ENCODE measurements at places on chromosomes 6 and 20.
A peak's percentile ranks its signal among the peaks of the same experiment; 100 is the strongest.

- DNase-seq = no peak
Measured at GRCh38 chr6:163759542-163759941, 345.0 kb downstream of the QKI start.

GRCh38 chr6:105886066-105886813 is 199.9 kb upstream of the PRDM1 start:
- peak; percentile 26 for DNase-seq

DNA sequence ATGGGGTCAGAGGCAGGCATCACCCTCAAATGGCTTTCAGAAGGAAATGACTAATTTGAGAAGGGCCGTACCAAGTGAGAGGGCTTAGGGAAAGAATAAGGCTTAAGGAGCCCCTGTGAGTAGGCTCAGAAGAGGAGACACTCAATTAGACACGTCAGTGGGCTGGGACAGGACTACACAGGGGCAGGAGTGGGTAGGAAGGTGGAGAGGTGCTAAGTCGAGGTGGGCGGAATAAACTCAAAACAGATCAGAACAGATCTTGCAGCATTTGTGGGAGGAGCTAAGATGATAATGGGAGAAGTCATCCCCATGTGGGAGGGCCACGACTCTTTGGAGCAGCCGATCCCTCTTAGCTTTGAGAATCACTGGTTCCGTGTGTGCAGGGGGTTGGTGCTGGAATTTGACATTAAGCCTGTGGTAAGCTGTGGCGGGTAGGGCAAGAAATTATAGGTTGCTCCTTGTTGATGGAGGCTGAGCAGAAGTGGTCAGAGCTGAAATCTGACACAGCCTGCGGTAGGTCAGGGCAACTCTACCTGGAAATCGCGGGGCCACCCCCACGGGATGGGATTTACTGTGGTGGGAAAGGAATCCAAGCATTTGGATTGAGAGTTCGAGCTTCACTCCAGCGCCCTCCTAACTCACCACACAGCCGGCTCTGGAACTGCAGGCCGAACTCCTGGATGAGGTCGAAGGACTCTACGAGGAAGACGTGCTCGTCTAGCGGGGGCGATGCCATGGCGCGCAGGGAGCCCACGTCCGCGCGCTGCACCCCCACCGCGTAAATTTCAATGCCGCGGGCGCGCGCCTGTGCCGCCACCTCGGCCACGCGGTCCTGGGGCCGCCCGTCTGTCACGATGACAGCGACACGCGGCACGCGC is 2.8 kb upstream of the RBPJL start:
- no peak for DNase-seq

DNA sequence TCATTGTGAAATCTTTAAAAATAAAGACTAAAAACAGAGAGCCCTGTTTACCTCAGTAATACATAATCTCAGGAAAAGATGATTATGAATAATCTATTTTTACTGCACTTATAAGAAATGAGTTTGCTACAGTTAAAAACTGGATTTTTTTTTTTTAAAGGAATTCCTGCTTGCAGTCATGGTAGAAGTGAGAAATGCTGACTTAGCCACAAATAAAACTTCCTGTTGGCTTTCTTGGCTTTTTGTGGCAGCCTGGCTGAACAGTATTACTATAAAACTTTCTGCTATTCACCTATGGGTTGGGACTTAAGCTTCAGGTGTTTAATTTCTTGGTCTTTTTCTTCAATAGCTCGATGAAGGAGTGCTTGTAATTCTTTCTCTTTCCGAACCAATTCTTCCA is 12.0 kb upstream of the MAP7 start:
- no peak for DNase-seq

DNA sequence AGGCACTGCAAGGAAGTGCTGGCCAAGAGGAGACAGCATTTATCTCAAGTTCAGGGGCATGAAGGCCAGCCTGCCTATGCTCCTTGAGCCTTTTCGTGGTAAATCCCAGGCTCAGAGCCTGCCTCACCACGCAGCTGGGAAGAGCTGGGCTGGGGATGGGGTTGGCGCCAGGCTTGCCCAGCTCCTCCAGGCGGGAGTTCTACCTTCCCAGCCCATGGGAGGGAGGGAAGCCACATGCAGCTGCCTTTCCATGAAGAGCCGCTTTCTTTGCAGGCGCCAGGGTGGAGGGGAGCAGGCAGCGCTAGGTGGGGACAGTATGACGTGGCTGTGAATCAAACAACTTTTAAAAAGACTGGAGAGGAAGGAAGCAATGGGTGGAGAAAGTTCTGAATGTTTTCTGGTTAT is 19.5 kb upstream of the SIRT5 start:
- DNase-seq = peak; percentile 38

- DNase-seq = no peak
Measured at GRCh38 chr6:147211349-147211748, 7.1 kb downstream of the STXBP5 start.

GRCh38 chr20:45405571-45406259 is 2.4 kb upstream of the DBNDD2 start:
- DNase-seq = no peak

GRCh38 chr20:44415833-44416715 is 59.6 kb upstream of the TTPAL start:
- DNase-seq = no peak

DNA sequence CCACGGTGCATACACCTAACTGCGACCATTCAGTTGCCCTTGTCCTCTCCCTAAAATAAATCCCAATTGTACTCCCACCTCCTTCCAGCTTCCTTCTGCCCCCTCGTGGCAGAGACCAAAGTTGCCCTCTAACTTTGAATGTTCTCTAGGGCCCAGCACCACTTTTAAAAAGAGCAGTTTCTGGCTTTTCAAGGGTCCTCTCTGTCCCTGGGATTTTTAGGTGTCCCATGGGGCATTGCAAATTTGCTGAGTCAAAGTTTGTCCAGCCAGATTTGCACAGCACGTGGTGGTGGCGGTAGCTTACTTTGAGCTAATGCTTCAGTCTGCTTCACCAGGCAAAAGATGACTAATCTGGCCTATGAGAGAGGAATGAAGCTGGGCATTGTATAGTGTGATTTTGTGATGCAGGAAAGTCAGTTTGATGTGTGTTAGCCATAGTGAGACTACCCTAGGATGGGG is 100.2 kb downstream of the PERP start:
- DNase-seq = no peak

- no peak for DNase-seq
Measured at GRCh38 chr6:54072635-54073313, 38.5 kb upstream of the MLIP start.

DNA sequence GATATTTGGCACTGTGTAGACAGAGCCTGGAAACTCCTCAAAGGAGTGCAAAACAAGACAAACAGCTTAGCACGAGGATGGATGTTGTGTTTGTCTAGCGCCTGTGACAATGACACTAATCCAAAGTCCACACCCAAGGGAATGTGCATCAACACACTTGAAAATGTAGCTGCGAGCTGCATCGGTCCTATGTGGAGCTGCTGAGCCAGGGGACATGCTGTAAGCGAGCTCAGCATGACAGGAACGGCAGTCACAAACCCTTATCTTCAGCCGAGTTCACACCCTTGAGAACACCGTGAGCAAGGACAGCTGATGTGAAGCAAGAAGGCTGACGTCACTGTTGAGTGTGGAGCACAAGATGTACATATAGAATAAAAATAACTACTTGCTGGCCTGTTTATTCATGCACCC is 684.3 kb downstream of the QKI start:
- peak; percentile 91 for DNase-seq

DNA sequence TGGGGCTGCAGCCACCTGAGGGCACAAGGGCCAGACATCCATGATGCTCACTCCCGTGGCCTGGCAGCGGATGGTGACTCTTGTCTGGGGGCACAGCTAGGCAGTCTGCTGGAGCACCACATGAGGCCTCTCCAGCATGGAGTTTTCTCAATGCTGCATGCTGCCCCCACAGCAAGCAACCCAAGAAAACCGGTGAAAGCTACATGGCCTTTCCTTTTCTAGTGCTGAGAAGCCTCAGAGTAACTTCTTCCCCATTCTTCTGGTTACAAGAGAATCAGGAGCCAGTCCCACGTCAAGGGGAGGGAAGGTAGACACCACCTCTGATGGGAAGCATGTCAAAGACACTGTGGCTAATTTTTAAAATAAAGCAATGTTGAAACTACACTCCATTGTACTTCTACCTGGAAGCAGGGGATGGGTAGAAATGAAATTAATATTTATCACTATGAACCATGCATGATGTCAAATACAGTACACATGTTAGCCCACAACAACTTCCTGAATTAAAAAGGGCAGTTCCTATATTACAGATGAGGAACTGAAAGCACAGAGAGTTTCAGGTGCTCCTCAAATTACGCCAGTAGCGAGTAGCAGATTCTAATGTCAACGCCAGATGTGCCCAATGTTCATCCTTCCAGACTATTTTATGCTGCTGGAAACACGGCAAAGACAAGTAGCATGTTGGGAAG is 101.5 kb downstream of the LAMP5 start:
- DNase-seq = no peak

GRCh38 chr20:53869466-53870258 is 200.7 kb downstream of the BCAS1 start:
- peak; percentile 57 for DNase-seq

GRCh38 chr6:105276374-105276773 is 96.6 kb upstream of the POPDC3 start:
- DNase-seq = no peak

DNA sequence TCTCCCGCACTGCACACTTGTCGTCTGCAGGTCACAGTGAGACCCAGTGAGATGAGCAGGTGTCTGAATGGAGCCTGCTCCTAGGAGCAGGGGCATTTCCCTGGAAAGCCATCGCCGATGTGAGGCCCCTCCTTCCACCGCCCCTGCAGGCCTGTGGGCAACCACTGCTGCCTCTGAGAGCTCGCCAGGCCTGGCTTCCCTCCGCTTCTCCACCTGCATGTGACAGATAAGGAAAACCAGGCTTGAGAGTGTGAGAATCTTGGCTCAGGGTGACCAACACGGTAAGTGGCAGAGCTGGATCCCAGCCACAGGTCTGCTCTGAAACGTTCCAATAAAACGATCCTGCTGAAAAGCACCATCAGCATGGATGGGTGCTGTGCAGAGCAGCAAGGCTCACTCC is 332.8 kb downstream of the CDH4 start:
- no peak for DNase-seq

DNA sequence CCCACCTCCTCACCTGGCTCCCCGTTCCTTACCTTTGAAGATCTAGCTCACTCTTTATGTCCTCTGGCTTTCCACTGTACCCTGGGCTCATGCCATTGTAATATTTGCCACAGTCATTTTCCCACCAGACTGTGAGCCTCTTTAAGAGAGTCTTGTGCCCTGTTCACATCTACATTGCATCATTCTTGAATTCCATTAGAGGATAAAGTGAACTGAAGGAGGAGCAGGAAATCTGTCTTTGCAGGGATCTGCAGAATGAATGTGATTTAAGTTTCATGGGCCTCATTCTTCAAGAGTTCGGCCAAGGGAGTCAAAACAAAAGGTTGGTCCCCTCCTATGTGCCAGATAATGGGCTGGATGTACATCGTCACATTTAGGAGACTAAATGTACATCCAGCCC is 272.6 kb upstream of the CITED2 start:
- DNase-seq = no peak

DNA sequence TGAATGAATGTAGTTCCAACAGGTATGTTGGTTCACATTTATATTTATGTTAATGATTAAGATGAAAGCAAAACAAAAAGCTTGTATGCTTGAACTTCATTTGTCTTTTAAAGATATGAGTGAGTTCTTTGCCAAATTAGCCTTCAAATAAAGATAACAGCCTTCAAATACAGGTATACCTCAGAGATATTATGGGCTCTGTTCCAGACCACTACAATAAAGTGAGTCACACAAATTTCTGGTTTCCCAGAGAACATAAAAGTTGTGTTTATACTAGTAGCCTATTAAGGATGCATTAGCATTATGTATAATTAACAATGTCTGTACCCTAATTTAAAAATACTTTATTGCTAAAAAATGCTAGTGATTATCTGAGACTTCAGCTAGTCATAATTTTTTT is 245.3 kb upstream of the MAN1A1 start:
- no peak for DNase-seq

GRCh38 chr6:45710304-45710821 is 305.3 kb downstream of the CLIC5 start:
- no peak for DNase-seq

DNA sequence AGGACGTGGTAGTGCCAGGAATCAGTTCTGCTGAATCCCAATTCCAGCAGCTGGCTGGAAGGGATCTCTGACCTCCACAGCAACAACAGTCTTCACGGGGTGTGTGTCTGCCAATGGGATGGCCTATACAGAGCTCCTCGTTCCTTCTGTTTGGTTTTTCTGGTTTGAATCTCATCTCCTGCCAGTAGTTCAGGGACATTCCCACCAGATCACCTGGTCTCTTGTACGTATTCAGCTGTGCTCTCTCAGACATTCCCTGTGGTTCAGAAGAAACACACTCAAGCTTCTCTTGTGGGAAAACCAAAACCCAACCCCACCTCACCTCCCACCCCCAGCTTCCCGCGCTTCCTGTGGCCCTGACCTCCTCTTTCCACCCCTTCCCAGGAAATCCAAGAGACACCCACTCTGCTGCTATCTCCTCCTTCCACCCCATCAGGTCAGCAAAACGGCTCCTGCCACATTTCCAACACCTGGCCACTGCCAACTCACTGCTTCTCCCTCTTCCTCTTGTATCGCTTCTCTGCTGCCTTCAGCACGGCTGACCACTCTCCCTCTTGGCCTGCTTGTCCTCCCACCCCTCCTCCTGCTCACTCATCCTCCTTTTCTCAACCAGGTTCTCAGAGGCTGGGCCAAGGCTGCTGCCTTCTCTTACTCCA is 63.3 kb upstream of the PTGIS start:
- no peak for DNase-seq

GRCh38 chr6:35647400-35647799 is 41.3 kb downstream of the FKBP5 start:
- no peak for DNase-seq

DNA sequence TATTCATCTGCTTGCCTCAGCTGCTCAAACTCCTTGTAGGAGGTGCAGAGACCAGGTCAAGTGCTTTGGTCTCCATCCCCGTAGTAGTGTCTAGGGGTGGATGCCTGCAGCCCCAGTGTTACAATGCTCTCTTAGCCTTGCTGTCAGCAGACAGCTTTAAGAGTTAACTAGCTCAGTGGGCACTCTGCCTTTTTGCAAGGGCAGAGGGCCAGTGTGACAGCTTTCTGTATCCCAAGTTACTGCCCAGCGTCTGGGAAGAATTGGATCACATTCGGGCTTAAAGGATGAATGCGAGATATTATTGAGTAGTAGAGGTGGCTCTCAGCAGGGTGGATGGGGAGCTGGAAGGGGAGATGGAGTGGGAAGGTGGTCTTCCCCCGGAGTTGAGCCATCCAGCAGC is 339.9 kb upstream of the RNF217 start:
- DNase-seq = no peak

All from eye (tissue), 1 donor.